Epithelial cell of esophagus (primary cell): ENCODE measurements at places on chromosomes 6 and 20.
A peak's percentile ranks its signal among the peaks of the same experiment; 100 is the strongest.

GRCh38 chr6:132725471-132725870 is 11.6 kb upstream of the VNN1 start:
- no peak for DNase-seq

DNA sequence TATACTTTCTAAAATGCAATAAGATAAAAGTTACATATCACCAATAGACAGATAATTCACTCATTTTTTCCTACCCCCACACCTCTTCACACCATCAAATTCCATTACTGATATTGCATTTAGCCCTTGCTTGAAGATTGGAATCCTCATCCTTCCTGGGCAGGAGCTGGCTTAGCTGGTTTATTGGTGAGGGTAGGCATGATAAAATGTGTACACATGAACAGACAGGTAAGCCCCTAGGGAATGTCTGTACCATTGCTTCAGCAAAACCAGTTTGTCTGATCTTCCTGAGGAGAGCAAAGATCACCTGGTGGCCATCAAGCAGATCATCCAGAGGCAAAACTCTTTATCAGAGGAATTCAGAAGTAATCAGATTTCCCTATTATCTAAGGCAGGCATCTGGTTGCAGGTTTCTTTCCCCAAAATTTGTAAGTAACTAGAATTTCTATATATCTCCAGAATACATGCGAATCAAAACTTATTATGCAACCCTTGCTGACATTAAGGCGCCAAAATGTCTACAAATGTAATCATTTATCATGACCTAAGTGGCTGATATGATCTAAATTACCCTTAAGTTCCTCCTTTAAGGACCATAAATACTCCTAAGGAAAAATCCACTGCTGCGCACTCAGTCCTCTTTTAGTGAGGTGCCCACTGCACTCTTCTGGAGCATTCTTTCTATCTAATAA is 6.6 kb upstream of the FABP7 start:
- peak; percentile 92 for DNase-seq

GRCh38 chr6:122372647-122373046 is 26.8 kb upstream of the HSF2 start:
- no peak for DNase-seq

DNA sequence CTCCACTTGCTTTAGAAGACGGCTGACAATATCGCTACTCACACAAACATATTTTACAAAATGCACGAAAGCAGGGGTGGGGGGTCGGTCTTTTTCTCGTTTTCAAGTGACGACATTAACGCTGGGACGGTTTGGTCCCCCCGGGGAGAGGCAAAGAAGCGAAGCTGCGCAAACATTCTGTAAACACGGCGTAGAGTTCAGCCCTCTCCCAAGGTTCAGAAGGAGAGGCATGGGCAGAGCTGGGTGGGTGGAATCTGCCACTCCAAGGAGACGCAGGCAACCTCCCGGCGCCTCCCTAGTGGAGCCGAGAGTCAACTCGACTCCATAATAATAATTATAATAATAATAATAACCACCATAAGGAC is 2.4 kb downstream of the NKX2-2 start:
- DNase-seq: no peak

- no peak for DNase-seq
These were observed 39.3 kb downstream of the LRRC1 start for GRCh38 chr6:53834132-53834531.

- DNase-seq: no peak
These were observed 89.6 kb upstream of the HS3ST5 start for GRCh38 chr6:114432400-114432799.

DNA sequence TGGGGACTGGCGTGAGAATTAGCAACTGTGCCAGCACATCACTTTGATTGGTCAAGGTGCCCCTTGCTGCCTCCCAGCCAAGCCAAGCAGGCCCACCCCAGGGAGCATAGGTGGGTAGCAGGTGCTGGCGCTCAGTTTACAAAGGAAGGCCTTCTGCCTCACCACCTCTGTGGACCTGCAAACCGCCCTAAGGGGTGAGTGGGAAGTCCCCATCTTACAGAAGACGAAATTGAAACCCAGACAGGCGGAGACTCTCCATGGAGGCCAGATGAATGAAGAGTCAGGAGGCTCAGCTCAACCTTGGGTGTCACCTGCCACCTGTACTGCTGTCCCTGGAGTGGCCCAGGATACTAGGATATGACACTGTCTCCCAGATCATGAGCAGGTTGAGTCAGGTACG is 21.5 kb upstream of the MAS1L start:
- no peak for DNase-seq

DNA sequence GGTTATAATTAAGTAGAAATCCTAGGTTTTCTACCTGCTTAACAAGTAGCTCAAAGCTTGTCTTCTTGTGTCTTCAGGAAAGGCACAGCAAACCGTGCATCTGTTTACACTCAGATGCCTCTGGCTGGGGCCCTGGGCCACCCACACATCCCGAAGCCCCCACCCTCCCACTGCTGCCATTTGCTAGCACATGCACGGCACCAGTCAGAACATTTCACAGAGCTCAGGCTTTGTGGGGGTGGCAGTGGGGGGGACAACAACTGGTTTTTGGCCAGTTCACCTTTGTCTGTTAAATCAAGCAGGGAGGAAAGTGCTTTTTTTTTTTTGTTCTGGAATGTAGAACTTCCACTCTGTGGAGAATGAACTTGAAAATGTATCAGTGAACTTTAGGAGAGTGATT is 77.7 kb downstream of the LINC00237 start:
- no peak for DNase-seq
